ENCODE measurements at places on chromosomes 13 and 19. TPM values are rescaled to one million over a fixed set of nuclear protein-coding genes. Genes with fewer than 3 reads are reported as not detected.

DNA sequence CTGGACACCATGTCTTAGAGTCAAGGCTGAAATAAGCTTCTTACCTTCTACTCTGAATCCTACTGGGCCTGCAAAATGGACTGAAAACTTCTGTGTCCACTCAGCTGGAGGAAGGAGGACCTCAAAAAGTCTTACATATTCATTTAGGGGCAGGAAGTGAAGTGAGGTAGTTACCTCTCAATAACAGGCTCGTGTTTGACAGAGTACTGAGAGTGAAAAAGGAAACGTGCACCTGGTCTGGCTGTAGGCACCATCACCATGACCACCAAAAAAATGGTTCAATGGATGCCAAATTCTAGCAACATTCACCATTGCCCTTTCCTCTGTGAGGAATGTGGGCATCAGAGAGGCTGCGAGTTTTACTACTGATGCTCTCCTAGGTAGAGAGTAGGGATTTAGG is 176.2 kb downstream of the RFC3 start:
- DNase-seq = no peak

GRCh38 chr13:45120967-45121831 is 889 bp downstream of the GTF2F2 start:
- no peak for DNase-seq

DNA sequence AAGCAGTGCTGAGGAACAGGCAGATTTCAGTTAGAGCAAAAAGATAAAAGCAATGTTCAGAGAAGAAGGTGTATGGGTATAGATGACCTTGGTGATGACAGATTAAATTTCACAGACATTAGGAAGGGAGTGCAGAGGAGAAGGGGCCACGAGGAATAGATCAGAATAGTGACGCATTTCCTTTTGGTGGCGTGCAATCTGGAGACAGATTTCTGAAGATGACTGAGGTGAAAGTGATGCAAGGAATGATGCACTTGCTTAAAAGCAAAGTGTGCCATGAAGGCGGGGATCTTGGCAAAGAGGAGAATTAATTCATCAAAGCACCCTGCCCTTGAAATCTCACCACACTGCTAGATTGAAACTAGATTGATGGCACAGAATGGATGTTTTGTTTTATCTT is 202.4 kb downstream of the ITGBL1 start:
- no peak for DNase-seq

DNA sequence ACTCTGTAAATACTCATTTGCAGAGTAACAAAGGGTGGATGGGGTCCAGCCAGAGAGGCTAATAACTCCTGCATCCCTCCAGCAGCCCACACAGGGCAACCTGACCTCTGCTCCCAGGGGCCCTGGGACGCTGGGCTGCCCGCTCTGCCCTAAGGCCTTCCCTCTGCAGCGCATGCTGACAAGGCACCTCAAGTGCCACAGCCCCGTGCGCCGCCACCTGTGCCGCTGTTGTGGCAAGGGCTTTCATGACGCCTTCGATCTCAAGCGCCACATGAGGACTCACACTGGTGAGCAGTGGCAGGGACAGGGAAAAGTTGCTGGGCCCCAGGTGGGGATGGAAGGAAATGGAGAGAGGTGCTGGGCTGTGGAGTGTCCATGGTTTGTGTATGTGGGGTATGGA is 1.7 kb downstream of the OVOL3 start:
- no peak for DNase-seq

DNA sequence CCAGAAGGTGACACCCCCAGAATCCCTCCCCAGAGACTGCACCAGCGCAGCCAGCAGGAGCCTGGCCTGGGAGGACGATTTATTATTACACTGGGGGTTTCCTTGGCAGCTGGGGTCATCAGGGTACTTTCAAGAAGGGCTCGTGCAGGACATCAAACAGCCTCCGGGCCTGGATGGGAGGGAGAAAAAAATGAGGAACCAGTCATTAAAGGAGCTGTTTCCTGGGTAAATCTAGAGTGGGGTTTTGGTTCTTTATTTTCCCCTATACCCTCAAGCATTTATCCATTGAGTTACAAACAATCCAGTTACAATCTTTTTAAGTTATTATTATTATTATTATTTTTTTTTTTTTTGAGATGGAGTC is 3.1 kb downstream of the POLR1G start:
- no peak for DNase-seq

Gene PLEKHF1
- 43.6 TPM for total RNA-seq

Gene ADGRE3
- 0.11 TPM for total RNA-seq

Gene PROZ
- not detected for total RNA-seq

All from Right ventricle myocardium inferior (tissue), 1 donor.